ENCODE measurements at places on chromosomes 6 and 20.

- DNase-seq, result peak; percentile 49
Measured at GRCh38 chr6:156028335-156029131, 572.9 kb upstream of the NOX3 start.

GRCh38 chr6:154164397-154164796, 125.4 kb downstream of the OPRM1 start:
- peak; percentile 33 for DNase-seq

DNA sequence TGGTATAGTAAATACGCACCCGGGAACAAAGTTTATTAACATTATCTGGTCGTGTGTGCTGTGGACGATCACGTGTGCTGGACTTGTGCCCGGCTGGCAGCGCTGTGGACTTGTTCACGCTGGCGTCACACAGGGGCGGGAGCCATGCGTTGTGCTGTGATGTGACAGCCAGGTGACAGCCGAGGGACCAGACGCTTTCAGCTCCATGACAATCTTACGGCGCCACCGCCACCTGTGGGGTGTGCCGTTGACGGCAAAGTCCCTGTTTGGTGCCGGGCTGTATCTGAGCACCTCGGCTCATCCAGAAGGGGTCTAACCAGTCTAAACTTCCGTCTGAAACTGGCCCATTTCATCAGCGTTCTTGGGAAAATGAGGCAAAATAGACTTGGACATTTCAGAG, 25.2 kb downstream of the DLL1 start:
- DNase-seq, result no peak

GRCh38 chr6:98136333-98136732, 698.0 kb upstream of the POU3F2 start:
- no peak for DNase-seq

- no peak for DNase-seq
Measured at GRCh38 chr6:47157653-47158219, 115.6 kb upstream of the ADGRF1 start.

GRCh38 chr6:21869085-21869771, 275.7 kb downstream of the SOX4 start:
- DNase-seq, result no peak

DNA sequence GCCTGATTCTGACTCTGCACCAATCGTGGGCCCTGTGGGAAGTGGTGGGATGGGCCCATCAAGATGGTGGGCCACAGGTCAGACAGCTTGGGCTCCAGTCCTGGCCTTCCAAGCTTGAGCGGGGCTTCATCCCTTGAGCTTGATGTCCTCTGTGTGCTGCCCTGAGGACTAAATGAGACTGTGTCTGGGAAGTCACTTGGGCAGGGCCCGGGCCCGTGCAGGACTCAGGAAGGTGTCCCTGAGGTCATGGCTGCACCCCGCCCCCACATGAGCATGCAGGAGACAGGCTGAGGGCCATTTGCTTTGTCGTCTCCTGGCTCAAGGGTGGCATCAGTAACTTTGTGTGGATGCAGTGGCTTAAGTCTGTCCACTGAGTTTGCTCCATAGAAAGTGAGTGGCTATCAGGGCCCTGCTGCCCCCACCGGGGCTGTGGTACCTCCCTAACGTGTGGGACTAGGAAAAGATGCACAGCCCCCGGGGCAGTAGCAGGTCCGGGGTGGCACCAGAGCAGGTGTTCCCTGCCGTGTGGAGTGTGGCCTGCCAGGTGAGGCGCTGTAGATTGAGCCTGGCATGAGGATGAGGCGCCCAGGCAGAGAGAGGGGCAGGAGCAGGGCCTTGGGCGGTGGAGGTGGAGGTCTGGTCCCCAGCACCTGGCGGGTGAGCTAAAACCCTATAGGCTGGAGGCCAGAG, 298.6 kb downstream of the TAF4 start:
- DNase-seq, result no peak

GRCh38 chr6:28586962-28587745, 61.5 kb downstream of the GPX5 start:
- DNase-seq, result peak; percentile 39

DNA sequence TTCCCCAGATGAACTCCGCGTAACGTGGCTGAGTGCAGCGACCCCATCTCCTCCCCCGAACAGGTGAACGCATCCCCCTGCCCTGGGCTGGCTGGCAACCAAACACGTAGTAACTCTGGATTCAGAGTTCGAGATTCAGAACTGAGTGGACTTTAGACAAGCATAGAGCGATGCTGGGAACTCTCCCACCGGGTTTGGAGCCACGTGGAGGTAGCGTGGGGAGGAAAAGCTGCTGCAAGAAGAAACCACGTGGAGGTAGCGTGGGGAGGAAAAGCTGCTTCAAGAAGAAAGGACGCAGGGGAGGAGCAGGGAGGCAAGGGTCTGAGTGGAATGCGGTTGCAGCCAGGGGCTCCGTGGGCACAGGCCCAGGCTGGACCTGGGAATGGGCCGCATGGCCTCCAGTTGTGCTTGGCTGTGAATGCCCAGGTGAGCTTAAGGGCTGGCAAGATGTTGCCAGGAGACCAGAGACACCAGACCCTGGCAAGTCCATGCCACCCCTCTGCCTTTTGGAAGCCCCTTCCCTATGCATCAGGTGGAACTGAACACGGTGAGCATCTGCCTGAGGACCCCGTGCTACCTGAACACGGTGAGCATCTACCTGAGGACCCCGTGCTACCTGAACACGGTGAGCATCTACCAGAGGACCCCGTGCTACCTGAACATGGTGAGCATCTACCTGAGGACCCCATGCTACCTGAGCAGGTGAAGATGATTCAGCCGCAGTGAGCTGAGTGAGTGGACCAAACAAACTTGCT, 118.0 kb upstream of the FRMD1 start:
- DNase-seq, result no peak

GRCh38 chr20:64119681-64120341, 12.4 kb upstream of the NPBWR2 start:
- no peak for DNase-seq

GRCh38 chr6:145266432-145267075, 468.8 kb downstream of the EPM2A start:
- DNase-seq, result no peak

DNA sequence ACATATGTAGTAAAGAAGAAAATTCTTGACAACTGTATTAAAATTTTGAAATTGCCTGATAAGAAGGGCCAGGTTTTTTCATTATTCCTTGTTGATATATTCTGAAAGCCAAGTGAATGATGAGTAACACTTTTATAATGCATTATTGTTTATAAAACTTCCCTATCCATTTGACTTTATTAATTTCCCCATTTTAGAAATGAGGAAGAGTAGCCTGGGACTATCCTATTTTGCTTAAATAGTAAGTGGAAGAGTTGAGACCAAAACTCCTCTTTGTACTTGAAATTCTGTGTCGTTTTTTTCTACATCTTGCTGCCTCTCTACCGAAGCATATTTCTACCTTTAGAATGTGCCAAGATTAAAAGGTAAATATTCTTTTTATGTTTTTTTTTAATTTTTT, 39.7 kb downstream of the TRMT11 start:
- no peak for DNase-seq

GRCh38 chr6:33000055-33000454, 9.3 kb downstream of the HLA-DOA start:
- DNase-seq, result no peak

GRCh38 chr6:73943411-73943810, 247.4 kb downstream of the CD109 start:
- no peak for DNase-seq

GRCh38 chr6:140446241-140446640, 1071.8 kb upstream of the CITED2 start:
- DNase-seq, result no peak

DNA sequence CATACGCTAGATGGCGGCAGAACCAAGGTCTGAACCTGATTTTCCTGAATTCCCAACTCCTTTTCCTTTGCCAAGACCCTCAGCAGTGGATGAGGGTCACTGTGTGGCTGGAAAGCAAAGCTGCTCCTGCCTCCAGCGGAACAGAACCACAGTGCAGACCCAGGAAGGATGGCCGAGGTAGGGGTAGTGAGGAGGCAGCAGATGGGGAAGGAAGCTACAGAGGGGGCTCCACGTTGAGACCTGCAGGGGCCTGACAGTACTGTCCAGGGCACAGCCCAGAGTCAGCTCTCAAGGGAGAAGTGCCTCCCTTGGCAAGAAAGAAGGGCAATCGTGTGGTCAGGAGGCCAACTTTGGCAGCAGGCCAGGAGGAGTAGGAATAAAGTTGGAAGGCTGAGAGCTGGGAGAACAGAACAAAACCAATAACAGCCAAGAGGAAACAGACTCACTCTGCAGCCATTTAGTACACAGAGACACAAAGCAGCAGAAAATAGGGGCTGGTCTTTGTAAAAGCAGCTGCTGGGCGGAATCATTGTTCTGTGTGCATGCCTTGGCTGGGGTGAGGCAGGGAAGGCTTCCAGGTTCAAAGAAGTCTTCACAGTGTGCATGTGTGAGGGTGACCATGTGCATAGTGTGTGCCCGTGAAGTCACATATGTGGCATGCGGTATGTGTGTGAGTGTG, 3.1 kb downstream of the GABRR2 start:
- peak; percentile 76 for DNase-seq

DNA sequence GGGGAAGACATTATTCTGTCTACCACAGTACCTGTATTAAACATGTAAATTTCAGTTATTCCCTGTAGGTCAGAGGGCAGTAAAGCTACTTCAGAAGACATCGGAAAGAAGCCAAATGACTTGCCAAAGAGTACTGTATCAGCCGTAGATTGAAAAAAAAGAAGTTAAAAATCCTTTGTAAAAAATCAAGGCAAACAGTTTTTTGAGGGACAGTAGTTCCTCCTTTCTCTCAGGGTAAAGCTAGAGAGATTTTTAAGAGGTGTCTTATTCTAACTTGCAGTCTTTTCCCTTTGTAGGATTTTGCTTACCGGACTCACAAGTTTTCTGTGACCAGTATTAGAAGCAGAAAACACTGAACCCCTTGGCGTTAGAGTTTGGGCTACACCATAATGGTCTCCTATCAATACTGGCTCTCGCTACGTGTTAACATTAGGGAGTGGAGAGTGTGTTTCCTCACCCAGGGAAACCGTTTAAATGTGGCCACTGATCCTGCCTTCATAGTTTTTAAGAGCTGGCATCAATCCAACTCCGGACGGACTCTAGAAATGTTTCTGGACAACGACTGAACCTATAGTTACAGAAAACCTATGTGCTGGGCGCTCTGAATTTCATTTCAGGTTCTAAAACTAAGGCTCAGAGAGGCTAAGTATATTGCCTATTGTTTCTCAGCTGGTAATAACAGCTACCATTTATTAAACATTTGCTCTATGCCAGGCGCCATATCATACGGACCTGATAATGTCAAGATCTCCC, 1.3 kb upstream of the ASXL1 start:
- no peak for DNase-seq

GRCh38 chr20:17562804-17563305, 7.0 kb upstream of the DSTN start:
- peak; percentile 79 for DNase-seq

- DNase-seq, result no peak
Measured at GRCh38 chr6:107209406-107210305, 94.3 kb upstream of the BEND3 start.

- DNase-seq, result no peak
Measured at GRCh38 chr20:63891061-63892002, 3.6 kb upstream of the DNAJC5 start.

GRCh38 chr6:27562027-27562410, 89.1 kb upstream of the ZNF184 start:
- DNase-seq, result no peak

- no peak for DNase-seq
Measured at GRCh38 chr6:125340991-125341390, 39.2 kb upstream of the HDDC2 start.

GRCh38 chr6:85685713-85686112, 43.0 kb upstream of the SYNCRIP start:
- no peak for DNase-seq

All from EL (cell line).